ENCODE measurements at places on chromosomes 3 and 15.

DNA sequence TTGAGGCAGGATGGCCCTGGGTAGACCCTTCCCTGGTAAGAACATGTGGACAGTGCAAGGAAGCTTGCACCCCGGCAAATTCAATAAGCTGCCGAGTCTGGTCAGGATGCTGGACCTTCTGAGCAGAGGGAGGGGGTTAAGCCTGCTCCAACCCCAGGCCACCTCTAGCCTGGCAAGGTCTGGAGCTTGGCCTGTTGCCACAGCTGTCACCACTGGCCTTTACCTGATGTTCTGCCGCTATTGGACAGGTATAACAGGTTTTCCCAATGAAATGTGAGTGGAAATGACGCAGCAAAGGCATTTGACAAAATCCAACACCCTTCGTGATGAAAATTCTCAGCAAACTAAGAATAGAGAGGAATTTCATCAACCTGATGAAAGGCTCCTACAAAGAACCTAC is 699 bp upstream of the MESP1 start:
- H3K4me1 ChIP-seq, result no peaks in the 10 kb centered on the region
- no peak for DNase-seq
- 0 out of 2 replicates have a peak, but pooled peaks cover 6% of the 10 kb centered on the region for H3K27me3 ChIP-seq
- H3K36me3 ChIP-seq, result no peaks in the 10 kb centered on the region
- H3K27ac ChIP-seq, result no peak overlapping the region

- no peak overlapping the region for H3K4me3 ChIP-seq
- H3K27me3 ChIP-seq, result no peaks in the 10 kb centered on the region
- no peaks in the 10 kb centered on the region for H3K36me3 ChIP-seq
- H3K27ac ChIP-seq, result no peak overlapping the region
- DNase-seq, result no peak
These were observed 181.0 kb downstream of the SI start for GRCh38 chr3:164897342-164897741.

DNA sequence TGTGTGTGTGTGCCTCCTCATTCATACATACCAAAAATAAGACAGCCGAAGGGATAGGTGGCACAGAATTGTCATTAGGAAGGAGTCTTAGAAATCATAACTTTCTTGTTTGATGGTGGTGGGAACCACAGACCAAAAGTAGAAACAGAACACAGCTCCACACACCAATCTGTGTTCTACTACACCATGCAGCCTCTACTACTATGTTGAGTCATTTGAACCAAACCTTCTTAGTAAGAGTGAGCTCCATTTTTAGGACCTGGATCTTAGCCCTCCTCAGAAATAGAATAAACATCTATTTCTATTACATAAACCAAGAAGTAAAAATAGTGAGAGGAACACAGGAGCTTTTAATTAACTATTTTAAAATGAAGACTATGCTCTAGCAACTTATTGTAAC is 27.9 kb upstream of the PLCH1 start:
- no peaks in the 10 kb centered on the region for H3K4me1 ChIP-seq
- H3K27ac ChIP-seq, result no peak overlapping the region
- H3K4me3 ChIP-seq, result no peak overlapping the region

- peak overlapping the region; percentile 62 for H3K4me3 ChIP-seq
- H3K27ac ChIP-seq, result peak overlapping the region; percentile 59
- H3K4me1 ChIP-seq, result peaks cover 4% of the 10 kb centered on the region
- peak; percentile 78 for DNase-seq
- no peaks in the 10 kb centered on the region for H3K27me3 ChIP-seq
These were observed 508 bp upstream of the SMAD6 start for GRCh38 chr15:66701422-66702034.

- H3K4me1 ChIP-seq, result peaks cover 22% of the 10 kb centered on the region
- DNase-seq, result no peak
- H3K4me3 ChIP-seq, result no peak overlapping the region
- H3K36me3 ChIP-seq, result no peaks in the 10 kb centered on the region
- no peak overlapping the region for H3K27ac ChIP-seq
These were observed 329.1 kb upstream of the ROPN1 start for GRCh38 chr3:124320976-124321375.
